OCI-M1 (cell line): ENCODE measurements at places on chromosomes 2 and 18.

DNA sequence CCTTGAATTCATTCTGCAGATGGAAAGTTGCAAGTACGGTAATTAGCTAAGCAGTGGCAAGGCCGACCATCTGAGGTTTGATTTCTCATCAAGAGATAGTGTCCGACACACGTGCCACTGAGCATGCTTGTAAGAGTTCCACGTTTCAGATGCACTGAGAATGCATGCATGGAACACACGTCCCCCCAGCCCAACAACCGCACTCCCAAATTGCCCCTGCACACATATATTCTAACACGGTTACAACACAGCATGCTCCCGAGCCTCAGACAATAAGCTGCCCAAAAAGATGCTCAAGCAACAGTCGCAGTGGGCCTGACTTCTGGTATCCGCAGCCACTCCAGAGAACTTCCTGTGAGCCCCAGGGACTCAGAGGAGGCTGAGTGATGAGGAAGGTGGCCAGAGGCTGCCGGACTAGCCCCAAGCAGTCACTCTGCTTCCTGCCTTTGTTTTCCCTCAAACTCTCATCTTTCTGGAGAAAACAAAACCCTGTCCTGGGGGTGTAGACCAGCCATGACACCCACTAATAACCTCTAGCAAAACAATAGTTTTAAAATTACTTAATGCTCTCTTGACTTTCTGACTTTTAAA lies 204.0 kb downstream of the TGIF1 start:
- peak; percentile 87 for DNase-seq

DNA sequence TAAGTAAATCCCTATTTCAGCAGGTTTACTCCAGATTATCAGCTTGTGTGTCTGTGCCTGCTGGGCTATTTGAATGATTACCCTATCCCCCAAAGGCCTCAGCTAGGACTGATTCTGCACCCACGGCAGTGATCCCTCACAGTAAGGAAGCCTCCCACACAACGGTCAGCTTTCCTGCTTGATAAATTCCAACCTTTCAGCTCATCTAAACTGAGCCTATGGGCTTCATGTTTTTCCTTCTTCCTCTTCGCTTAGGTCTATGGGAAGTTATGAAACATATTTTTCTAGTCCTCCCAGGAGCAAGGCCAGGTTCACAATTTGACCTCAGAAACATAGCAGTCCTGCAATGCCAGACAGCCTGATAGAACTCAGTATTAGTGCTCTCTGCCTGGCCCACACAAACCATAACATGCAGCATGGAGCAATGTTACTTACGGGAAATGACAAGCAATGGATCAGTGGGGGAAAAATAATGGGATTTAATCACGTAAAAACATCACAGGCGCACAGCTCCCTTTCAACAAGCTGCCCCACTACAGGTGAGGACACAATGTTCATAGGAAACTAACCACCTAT lies 170.9 kb downstream of the ZNF521 start:
- DNase-seq, result peak; percentile 39

DNA sequence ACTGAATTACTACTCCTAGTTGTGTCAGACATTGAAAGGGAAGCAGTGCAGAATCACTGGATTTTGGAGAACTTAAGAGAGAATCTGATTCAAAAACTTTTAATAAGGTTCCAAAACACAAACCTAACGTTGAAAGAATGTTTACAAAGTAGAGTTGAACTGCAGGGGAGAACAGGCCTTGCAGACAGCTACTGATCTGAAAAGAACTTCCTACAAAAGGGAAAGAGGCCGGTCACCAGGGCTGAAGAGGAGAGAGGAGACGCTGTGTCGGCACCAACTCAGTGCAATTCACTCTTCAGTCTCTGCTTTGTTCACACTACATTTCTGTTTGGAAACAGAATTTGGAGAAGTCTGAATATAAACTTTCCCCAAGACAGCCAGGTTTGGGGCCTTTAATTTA lies 124.0 kb downstream of the GAREM1 start:
- DNase-seq, result no peak

GRCh38 chr2:48433682-48434081 lies 96.3 kb upstream of the STON1 start:
- DNase-seq, result peak; percentile 38

DNA sequence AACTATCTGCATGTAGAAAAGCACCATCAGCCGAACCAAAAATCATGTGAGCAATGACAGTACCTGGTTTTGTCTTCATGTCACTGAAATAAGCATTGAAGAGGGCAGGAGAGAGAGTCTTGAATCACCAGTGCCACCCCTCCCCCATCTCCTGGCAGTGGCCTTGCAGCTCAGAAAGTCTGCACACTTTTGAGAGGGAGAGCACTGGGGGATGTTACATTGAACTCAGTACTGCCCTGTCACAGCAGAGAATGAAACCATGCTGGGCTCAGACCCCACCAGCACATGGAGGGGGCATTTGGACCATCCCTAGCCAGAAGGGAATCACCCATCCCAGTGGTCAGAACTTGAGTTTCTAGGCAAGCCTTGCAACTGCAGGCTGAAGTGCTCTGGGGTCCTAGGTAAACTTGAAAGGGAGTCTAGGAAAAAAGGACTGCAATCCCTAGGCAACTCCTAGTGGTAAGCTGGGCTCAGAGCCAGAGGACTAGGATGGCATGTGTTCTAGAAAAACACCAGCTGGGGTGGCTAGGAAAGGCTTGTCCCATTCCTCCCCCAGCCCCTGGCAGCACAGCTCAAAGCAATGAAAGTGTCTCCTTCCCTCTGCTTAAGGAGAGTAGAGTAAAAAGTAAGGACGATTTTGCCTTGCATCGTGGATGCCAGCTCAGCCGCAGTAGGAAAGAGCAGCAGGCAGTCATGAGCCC lies 259.9 kb upstream of the MYT1L start:
- DNase-seq, result no peak

DNA sequence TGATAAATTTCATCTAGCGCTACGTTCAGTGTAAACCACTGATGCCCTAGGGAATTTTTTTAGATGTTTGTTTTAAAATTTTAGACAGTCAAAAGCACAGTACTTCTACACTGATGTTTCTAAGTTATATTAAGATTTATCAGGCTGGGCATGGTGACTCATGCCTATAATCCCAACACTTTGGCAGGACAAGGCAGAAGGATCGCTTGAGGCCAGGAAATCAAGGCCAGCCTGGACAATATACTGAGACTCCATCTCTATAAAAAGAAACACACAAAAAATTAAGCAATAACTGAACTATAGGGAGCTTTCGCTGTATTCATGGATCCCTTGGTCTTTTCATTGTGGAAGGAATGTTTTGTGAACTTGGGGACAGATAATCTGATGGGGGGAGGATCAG lies 50.6 kb upstream of the MAPRE2 start:
- no peak for DNase-seq

DNA sequence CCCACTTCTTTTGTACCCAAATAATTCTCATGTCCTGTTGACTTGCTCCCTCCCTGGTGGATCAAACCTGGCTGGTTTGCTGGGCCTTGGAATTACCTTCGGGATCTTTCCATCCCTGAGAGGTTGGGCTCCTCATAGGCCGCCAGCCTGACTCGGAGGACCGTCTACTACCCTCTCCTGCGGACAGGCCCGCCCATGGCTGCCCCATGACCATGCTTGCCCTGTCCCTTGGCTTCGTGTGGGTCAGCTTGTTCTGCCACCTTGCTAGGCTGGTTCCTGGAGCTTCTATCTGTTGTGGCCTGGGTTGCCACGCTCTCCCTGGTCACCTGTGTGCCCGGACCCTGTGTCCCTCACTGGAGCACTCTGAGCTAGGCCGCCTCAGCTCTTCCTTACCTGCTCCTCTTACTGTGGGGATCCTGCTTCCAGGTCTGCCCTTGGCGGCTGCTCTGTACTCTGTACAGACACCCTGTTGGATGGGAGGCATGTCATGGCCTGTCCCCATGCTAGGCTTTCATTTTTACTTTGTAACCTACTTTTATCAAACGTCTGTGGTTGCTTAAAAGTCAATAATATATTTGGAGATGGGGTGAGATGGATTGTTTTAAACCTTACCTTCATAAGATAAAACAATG lies 29.7 kb upstream of the FHL2 start:
- no peak for DNase-seq

DNA sequence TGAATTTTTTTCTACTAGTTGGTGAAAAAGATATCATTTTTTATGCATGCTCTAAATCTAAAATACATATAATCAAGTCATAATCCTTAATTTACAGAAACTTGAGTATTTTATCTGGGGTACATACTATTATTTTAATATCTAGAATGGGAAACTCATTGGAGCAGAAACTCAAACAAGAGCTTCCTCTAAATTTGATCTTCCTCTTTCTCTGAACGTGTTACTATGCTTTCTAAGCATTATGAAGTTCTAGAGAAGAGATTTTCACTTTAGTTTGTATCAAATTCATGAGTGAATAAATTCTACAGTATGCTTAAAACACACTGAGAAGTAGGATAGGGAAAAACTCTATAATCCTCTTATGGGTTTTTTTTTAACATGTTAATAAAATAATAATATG lies 20.6 kb upstream of the SLC38A11 start:
- no peak for DNase-seq

GRCh38 chr18:75200071-75200470 lies 8.9 kb downstream of the PTGR3 start:
- no peak for DNase-seq

GRCh38 chr2:107806901-107807300 lies 19.8 kb upstream of the RGPD4 start:
- no peak for DNase-seq

DNA sequence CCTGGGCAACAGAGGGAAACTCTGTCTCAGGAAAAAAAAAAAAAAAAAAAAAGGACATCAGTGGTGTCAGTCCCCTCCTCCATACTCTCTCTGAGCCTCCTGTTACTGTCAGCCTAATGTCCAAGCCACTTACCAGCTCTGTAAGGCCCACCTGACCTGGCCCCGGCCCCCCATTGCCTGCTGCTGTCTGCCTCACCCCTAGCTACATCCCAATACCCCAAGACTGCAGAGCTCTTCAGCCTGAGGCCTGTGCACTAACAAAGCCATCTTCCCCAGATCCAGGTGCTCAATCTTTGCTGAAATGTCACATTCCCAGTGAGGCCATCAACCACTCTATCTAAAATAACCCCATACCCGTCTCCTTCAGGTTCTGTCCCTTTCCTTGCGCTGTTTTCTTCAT lies 5.7 kb downstream of the ARMC9 start:
- DNase-seq, result no peak

DNA sequence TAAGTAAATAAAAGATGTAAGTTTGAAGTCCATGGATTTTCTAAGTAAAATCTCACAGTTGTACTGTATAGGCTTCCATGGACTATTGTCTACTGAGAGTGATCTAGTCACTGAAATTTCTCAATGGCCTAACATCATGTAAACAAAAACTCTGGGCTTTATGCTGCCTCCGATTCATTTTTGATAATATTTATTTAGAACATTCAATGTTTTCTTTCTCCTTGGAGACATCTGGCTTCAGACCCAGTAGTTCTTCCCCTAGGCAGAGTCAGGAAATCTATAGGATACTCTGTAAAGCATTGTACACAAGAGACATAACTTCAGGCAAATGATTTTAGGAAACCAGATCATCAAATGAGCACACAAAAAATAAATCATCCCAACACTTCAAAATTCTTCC lies 1208.6 kb upstream of the ZEB2 start:
- no peak for DNase-seq
